Melanocyte of skin (primary cell): ENCODE measurements at places on chromosomes 3 and 15. TPM values are rescaled to one million over a fixed set of nuclear protein-coding genes. Genes with fewer than 3 reads are reported as not detected.

Gene KCNAB1
- total RNA-seq, result 0.33 and 0.77 TPM in 2 replicates

Gene ACKR4
- 1.3 and 1.9 TPM in 2 replicates for total RNA-seq

Gene SLC22A13
- under 0.01 and 1.1 TPM in 2 replicates for total RNA-seq

Gene TRIM42
- not detected in 2 replicates for total RNA-seq

Gene TMCO5A
- total RNA-seq, result not detected in 2 replicates

Gene LTK
- total RNA-seq, result not detected in 2 replicates

Gene TRIM71
- under 0.01 TPM in 2 replicates for total RNA-seq

Gene LDHAL6B
- not detected in 2 replicates for total RNA-seq

Gene SLITRK3
- not detected in 2 replicates for total RNA-seq

Gene HTR3E
- total RNA-seq, result not detected in 2 replicates

Gene KY
- total RNA-seq, result under 0.01 and 0.36 TPM in 2 replicates

Gene GTPBP8
- total RNA-seq, result 43.4 and 52.3 TPM in 2 replicates

Gene CCR3
- not detected in 2 replicates for total RNA-seq

Gene ACTC1
- total RNA-seq, result not detected in 2 replicates

Gene SIDT1
- under 0.01 TPM in 2 replicates for total RNA-seq

Gene TGM4
- total RNA-seq, result not detected in 2 replicates

Gene LHFPL4
- total RNA-seq, result not detected in 2 replicates

Gene GPR171
- 0.15 TPM in 1 of 2 replicates, not detected in the other for total RNA-seq

Gene PIGZ
- total RNA-seq, result 4.4 and 5.5 TPM in 2 replicates

Gene BAHD1
- 8.0 and 8.7 TPM in 2 replicates for total RNA-seq

Gene ASB14
- total RNA-seq, result not detected in 2 replicates

Gene TTBK2
- 7.7 and 8.6 TPM in 2 replicates for total RNA-seq

Gene ADPRH
- total RNA-seq, result 7.6 and 9.7 TPM in 2 replicates

Gene COL6A6
- not detected in 2 replicates for total RNA-seq

Gene SUSD5
- total RNA-seq, result 15.1 and 20.7 TPM in 2 replicates

Gene ANKUB1
- not detected in 2 replicates for total RNA-seq

Gene SLC33A1
- total RNA-seq, result 35.0 and 46.7 TPM in 2 replicates
